ENCODE measurements at places on chromosomes 3 and 15.

DNA sequence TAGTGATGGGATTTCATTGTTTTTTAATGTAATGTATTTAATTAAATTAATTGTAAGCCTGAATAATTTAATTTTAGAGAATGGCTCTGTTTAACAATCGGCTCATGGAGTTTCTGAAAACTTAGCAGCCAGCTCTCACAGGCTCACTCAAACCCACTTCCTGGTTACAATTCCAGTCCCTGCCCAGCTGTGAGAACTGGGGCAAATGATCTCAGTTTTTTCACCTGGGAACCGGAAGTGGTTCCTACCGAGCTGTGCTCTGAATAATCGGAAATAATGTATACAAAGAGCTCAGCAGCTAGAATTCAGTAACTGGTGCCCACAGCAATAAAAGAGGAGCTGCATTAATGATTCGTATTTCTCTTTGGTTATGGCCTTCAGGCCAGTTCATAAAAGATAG is 244.3 kb upstream of the MCTP2 start:
- DNase-seq, result no peak

- no peak for DNase-seq
Observed at GRCh38 chr3:142134799-142135325, 14.5 kb downstream of the TFDP2 start.

DNA sequence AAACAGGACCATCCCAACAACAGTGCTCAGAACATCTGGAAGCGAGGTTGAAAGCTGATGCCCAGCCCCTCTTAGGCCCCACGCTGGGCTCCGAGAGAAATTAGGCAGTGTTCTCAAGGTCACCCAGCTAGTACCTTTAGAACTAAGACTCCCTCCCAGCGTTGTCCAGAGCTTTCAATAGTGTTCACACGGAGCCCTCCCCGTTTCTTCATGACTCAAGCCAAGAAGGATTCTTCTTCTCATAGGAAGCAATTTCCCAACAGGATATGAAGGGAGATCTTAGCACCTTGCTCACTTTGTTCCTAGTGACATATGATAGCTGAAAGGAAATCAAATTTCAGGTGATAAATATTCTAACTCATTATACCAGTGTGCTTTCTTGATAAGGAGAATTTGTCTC is 244.2 kb upstream of the ST8SIA2 start:
- no peak for DNase-seq

GRCh38 chr3:114417675-114418074 is 123.8 kb downstream of the TIGIT start:
- DNase-seq, result no peak

- no peak for DNase-seq
Observed at GRCh38 chr3:58398669-58399333, 34.8 kb downstream of the PDHB start.

DNA sequence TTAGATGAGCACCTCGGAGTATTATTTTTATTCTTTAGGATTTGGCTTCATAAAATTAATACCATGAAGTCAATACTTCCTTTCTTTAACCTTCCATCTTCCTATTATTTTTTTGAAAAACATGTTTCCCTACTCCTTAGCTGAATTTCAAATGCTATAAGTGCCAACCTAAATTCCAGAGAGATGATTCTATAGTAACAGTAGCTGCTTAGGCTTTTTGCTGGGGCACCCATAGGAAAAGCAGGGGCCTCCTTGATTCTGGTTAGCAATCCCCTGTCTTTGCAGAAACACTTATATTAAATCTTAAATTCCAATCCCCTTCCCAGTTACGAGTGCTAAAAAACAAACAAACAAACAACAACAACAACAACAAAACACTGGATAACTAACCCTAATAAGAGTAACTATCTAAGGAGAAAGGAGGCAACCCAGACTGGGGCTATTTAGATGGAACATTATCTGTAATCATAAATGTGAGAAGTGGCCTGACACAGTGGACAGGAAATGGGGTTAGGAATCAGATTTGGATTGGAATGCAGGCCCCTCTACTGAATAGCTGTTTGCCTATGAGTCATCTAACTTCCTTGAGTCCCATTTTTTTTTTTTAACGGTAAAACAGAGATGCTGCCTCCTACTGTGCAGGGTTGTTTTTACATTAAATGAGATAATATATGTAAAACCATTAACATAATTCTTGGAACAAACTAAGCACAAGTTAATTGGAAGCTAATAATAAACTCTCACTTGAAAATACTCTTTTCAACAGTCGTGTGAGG is 148.1 kb downstream of the WDR72 start:
- no peak for DNase-seq

- no peak for DNase-seq
Observed at GRCh38 chr3:73586190-73586589, 38.6 kb downstream of the PDZRN3 start.

- no peak for DNase-seq
Observed at GRCh38 chr3:152772674-152773225, 62.2 kb upstream of the P2RY1 start.

- DNase-seq, result no peak
Observed at GRCh38 chr3:64405211-64405835, 180.1 kb upstream of the PRICKLE2 start.

GRCh38 chr3:14479591-14479990 is 60.6 kb downstream of the GRIP2 start:
- no peak for DNase-seq

GRCh38 chr3:57670543-57670942 is 22.3 kb downstream of the DENND6A start:
- DNase-seq, result no peak

- DNase-seq, result no peak
Observed at GRCh38 chr15:80556694-80557367, 138.3 kb upstream of the ABHD17C start.
